ENCODE measurements at places on chromosomes 1 and 21.

- DNase-seq = no peak
Measured at GRCh38 chr1:66413136-66413837, 120.7 kb upstream of the SGIP1 start.

- no peak for DNase-seq
Measured at GRCh38 chr1:30371179-30371788, 352.1 kb downstream of the MATN1 start.

DNA sequence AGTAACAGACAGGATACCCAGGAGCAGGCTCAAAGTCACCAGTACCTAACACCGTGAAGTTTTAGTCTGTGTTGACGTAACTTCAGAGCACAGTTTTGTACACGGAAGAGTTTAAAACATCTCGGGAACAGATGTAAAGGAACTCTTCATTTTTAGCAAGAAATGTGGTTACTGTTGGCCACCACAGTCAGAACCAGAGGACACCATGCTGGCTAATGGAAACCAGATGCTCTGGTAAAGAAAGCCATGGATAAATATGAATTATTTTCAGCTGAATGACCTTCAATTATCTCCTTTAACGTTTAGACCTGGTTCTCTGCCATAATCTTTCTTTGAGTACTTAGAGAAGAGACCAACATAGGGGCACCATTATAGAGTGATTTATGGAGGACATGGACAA lies 115.9 kb downstream of the NTMT2 start:
- no peak for DNase-seq

DNA sequence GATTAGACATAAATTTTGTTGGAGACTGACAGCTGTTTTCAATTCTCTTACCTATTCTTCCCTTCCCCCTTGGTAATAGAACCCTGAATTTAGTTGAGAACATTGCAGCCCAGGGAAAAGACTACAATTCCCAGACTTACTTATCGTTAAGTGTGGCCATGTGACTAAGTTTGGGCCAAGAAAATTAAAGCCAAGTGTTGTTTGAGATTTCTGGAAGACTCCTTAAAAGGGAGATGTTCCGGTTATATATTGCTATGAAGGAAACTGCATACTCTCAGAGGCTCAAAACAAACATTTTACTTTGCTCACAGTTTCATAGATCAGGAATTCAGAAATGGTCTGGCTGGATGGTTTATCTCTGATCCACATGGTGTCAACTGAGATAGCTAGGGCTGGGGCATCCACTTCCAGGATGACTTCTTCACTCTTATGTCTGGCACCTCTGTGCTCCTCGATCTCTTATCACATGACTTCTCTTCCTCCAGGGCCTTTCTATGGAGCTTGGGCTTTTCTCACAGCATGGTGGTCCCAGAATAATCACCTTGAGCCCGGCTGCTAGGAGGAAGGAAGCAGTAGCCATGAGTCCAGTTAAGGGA lies 22.4 kb upstream of the CD34 start:
- DNase-seq = no peak

GRCh38 chr1:78743626-78744025 lies 94.0 kb downstream of the IFI44 start:
- no peak for DNase-seq

DNA sequence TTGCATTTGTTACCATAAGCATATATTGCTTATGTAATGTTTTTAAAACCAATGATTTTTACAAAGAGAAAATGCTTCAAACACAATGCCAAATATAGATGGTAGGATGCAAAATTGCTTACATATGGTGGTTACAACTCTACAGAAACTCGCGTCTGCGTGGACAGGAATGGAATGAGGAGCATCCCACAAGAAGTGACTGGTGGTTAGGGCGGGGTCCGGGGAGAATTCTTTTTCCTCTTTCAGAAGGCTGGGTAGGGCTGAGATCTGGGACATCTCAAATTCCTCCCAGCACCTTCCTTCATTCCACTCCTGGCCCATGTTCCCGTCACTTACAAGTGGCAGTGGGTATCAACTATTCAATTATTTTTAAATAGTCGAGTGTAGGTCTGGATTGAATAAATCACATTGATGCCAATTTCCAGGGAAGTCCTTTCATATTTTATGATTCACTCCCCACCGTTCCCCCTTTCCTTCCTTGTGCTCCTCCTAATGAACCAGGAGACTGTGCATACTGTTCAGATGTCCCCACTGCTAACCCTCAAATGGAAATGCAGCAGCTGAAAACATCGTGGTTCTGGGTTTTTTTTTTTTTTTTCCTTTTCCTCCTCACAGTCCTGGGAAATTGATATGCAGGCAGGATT lies 174.5 kb upstream of the POU3F1 start:
- no peak for DNase-seq

Data from NCI-H1436 (cell line).